SW 1271 (cell line): ENCODE measurements at places on chromosomes 7 and 10.

- no peak for DNase-seq
These were observed 14.6 kb downstream of the MINDY4 start for GRCh38 chr7:30785786-30786185.

GRCh38 chr7:96199421-96199820 lies 122.5 kb downstream of the SLC25A13 start:
- no peak for DNase-seq

DNA sequence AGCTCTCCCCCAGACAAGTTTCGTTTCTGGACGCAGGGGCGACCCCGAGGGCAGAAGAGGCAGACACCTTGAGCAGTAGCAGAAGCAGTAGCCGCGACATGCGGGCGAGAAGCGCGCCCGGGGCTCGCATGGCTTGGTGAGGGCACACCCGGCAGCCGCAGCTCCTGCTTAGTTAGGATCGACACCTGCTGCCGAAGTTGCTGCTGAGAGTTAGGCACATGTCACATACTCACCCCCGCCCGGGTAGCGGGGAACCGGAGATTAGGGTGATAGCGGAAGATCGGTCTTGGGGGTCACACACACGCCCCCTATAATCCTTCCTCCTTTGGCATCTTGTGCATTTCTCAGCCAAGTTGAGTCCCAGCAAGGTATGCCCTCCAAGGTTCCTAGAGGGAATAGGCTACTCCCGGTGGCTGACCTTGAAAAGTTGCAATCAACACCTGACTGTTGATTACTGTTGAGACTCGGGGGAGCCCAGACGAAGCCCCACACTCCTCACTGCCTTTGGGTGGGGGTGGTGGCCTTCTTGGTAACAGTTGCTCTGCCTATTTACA lies 668 bp downstream of the GPR37 start:
- no peak for DNase-seq

- DNase-seq = no peak
These were observed 92.3 kb upstream of the KDM7A start for GRCh38 chr7:140269004-140269638.

DNA sequence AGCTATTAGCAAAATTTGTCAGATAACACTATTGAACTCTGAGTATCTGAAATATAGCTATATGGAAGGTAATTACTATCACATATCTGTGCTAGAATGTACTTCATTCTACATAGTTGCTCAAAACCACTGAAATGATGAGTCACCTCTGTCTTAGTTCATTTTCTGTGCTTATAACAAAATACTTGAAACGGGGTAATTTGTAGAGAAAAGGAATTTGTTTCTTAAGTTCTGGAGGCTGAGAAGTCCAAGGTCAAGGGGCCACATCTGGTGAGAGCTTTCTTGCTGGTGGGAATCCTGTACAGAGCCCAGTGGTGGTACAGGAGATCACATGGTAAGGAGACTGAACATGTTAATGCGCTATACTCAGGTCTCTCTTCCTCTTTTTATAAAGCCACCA lies 41.9 kb upstream of the TNKS2 start:
- DNase-seq = no peak
